Left ventricle myocardium inferior (tissue), 1 donor: ENCODE measurements at places on chromosomes 2 and 18. TPM values are rescaled to one million over a fixed set of nuclear protein-coding genes. Genes with fewer than 3 reads are reported as not detected.
A peak's percentile ranks its signal among the peaks of the same experiment; 100 is the strongest.

- no peak for DNase-seq
- no peaks in the 10 kb centered on the region for H3K36me3 ChIP-seq
- H3K4me3 ChIP-seq: no peak overlapping the region
- peaks cover 31% of the 10 kb centered on the region for H3K4me1 ChIP-seq
- H3K27me3 ChIP-seq: no peaks in the 10 kb centered on the region
- no peak overlapping the region for H3K27ac ChIP-seq
Observed at GRCh38 chr2:174996622-174997021, 8.6 kb downstream of the CHN1 start.

CFAP65 gene
- not detected for total RNA-seq

DNA sequence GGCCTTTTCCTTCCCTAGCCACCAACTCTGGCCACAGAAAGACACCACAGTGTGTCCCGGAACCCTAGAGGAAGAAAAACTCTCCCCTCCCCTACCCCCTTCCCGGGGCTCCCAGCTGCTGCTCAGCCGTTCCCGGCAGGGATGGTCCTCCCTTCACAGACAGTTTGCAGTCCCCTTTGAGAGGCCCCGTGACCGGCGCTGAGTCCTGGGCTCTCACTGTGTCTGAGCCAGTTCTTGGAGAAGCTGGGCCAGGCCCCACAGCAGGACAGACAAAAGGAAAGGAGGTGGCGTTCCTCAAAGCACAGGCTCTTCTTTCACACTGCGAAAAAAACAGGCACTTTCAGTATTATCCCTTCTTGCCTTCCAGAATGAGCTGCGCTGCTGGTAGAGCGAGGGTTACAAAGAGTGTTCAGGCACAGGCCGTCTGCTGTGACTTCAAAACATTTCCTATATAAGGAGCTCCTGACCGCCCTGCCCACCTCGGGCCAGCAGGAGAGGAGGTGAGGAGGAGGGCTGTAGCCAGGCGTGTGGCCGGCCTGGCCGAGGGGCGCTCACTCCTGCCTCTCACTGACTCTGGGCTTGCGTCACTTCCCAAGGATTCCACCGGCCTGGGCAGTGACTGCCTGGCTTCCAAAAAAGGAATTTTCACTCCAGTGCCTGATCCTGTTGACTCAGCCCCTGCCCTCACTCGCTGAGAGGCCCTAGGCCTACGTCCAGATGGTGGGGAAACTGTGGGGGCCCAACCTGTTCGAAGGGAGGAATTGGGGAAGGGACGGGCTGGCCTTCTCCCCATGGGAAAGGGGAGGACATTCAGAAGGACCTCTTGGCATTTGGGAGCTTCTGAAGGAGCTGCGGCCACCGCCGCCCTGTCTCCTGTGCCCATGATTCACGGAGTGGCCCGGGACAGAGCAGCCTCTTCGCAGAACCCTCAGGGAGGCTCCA lies 24.9 kb downstream of the CIDEA start:
- no peaks in the 10 kb centered on the region for H3K36me3 ChIP-seq
- peak overlapping the region; percentile 94 for H3K27ac ChIP-seq
- peak; percentile 86 for DNase-seq
- no peaks in the 10 kb centered on the region for H3K27me3 ChIP-seq
- H3K4me3 ChIP-seq: peak overlapping the region; percentile 63
- H3K4me1 ChIP-seq: peaks cover 38% of the 10 kb centered on the region

DNA sequence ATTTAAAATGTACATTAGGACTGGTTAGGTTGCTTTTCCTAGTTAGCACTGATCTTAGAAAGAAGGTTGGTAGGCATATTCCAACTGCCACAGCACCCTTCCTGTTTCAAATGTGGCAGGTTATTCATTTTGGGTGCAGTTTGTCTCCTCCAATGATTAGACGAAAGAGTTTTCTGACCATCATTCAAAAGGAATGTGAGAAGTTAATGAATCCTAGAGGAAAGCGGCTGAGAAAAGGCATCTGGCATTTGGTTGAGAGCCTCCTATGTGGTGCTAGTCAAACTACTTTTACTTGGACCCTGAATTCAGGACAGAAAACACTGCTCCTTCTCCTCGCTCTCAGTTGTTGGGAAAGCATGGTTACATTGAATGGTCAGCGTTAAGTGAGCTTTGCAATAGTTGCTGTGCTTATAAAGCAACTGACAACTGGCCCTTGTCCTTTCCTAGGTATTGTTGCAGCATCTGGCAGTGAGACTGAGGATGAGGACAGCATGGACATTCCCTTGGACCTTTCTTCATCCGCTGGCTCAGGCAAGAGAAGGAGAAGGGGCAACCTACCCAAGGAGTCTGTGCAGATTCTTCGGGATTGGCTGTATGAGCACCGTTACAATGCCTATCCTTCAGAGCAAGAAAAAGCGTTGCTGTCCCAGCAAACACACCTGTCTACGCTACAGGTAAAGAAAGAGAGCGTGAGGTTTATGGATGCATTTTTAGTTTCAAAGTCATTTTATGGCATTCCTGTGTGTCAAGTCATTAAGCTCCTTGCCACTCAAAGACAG lies 6.1 kb downstream of the TGIF1 start:
- peaks cover 56% of the 10 kb centered on the region for H3K4me1 ChIP-seq
- H3K4me3 ChIP-seq: no peak overlapping the region
- no peak for DNase-seq
- no peak overlapping the region for H3K27ac ChIP-seq

DNA sequence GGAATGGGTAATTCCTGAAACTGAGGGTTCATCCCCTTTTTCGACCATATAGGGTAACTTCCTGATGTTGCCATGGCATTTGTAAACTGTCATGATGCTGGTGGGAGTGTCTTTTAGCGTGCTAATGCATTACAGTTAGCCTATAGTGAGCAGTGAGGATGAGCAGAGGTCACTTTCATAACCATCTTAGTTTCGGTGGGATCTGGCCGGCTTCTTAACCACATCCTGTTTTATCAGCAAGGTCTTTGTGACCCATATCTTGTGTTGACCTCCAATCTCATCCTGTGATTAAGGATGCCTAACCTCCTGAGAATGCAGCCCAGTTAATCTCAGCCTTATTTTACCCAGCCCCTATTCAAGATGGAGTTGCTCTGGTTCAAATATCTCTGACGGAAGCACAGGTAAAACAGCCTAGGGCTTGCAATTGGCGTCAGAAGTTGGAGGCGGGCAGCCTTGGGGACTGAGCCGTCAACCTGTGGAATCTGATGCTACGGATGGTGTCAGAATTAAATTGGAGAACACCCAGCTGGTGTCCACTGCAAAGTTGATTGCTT lies 19.5 kb downstream of the RALBP1 start:
- H3K4me1 ChIP-seq: peaks cover 13% of the 10 kb centered on the region
- no peak overlapping the region for H3K27ac ChIP-seq
- H3K4me3 ChIP-seq: no peak overlapping the region
- no peak for DNase-seq

DNA sequence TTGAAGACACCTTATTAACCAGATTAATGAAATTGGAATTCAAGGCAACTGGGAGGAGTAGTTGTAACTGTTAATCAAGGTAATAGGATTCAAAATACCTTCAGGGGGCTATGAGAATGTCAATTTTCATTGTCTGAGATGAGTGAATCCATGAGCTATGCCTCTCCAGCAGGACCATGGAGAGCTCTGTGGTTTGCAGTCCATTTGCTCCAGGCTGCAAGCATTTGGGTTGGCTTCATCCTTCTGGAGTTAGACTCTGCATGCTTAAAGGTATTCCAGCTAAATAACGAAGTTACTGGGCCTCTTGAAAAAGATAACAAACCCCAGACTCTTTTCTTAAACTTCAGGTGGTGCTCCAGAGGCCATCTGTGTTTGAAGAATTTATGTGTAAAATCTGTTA lies 207.1 kb upstream of the SLC8A1 start:
- H3K27me3 ChIP-seq: no peaks in the 10 kb centered on the region
- no peaks in the 10 kb centered on the region for H3K4me1 ChIP-seq
- H3K4me3 ChIP-seq: no peak overlapping the region
- no peaks in the 10 kb centered on the region for H3K36me3 ChIP-seq

DNA sequence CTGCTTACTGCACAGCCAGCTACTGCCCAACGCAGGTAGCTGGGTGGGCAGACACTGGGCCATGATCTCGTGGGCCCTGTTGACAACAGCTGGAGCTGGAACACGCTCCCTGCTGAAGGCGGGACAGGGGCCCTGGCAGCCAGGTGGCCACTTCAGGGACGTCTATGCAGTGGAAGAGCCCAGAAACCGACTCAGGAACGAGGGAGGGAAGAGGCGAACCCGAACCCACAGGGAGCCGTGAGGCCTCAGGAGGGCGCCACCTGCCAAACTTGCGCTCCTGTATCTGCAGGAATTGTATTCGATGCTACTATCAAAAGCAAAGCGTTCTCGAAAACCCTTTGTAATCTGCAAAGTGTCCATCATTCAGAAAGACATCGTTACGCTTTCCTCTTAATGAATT lies 198.4 kb downstream of the EIPR1 start:
- no peak overlapping the region for H3K27ac ChIP-seq
- no peaks in the 10 kb centered on the region for H3K27me3 ChIP-seq
- H3K4me1 ChIP-seq: no peaks in the 10 kb centered on the region
- no peak for DNase-seq

DNA sequence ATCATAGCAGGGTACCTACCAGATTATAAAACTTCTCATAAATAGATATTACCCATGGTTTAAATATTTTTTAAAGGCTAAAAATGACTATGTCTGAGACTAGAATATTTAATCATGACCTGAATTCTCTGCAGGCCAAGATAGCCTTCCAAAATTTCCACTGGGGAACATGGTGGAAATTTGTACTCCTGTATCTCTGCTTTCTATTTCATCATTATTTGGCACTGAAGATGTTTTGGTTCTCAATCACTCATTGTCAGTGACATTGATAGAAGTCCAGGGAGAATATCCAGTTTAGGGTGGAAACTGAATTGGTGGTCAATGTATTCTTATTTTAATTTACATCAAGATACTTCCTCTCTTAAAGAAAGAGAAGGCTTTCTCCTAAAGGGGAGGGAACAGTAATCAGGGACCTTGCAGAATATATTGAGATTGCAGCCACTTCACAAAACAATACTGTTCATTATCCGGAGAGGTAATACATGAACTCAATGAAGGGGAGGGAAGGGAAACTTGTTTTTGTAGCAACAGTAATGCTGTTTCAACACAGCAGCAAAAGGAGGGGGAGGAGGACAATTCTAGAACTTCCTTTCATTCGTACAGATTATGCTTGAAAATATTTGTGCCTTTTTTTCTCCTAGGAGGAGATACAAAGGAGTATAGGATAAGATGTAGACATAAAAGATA lies 34.1 kb downstream of the EEF1B2 start:
- H3K36me3 ChIP-seq: no peaks in the 10 kb centered on the region
- H3K4me1 ChIP-seq: no peaks in the 10 kb centered on the region
- no peak overlapping the region for H3K4me3 ChIP-seq
- H3K27me3 ChIP-seq: peaks cover 21% of the 10 kb centered on the region
- no peak for DNase-seq
- H3K27ac ChIP-seq: peak overlapping the region; percentile 42

DNA sequence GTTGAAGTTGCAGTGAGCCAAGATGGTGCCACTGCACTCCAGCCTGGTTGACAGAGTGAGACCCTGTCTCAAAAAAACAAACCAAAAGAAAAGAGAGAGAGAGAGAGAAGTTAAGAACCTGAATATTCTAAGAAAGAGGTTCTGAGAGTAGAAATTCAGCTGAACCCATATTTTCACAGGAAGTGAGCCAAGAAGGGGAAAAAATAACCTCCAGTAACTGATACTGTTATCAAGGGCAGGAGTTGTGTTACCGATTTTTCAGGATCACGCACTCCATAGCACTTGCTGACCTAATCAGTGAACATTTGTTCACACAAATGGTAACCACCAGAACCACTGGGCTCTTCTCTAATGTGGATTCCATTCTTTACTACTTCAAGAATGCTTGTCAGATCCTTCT lies 39.1 kb upstream of the BZW1 start:
- H3K36me3 ChIP-seq: no peaks in the 10 kb centered on the region
- no peaks in the 10 kb centered on the region for H3K27me3 ChIP-seq
- H3K4me1 ChIP-seq: no peaks in the 10 kb centered on the region
- no peak overlapping the region for H3K27ac ChIP-seq
- no peak overlapping the region for H3K4me3 ChIP-seq
- DNase-seq: no peak

DNA sequence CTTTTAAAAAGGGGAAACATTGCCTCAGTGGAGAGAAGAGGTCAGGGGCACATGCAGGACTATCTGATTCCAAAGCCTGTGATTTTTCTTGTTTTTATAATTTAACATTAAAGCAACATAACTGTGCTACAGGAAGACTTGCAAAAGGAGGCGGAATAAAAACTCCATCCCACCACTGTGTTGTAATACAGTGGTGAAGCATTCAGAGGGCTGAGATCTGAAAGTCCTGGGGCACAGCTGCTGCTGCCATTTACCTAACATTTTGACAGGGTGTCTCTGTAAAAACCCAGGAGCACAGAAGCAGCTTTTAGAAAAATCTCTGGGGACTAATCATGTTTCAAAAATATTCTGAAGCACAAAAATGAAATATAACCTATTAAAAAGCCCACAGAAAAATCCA lies 97.6 kb downstream of the GRB14 start:
- peaks cover 9% of the 10 kb centered on the region for H3K4me1 ChIP-seq
- H3K27me3 ChIP-seq: no peaks in the 10 kb centered on the region
- DNase-seq: no peak
- H3K36me3 ChIP-seq: peaks cover 13% of the 10 kb centered on the region
- no peak overlapping the region for H3K4me3 ChIP-seq
- no peak overlapping the region for H3K27ac ChIP-seq

GNAL gene
- 1.1 TPM for total RNA-seq

GRCh38 chr2:45871025-45871424 lies 219.6 kb downstream of the PRKCE start:
- H3K27me3 ChIP-seq: no peaks in the 10 kb centered on the region
- H3K36me3 ChIP-seq: peaks cover under 1% of the 10 kb centered on the region
- H3K27ac ChIP-seq: no peak overlapping the region

GRCh38 chr18:61579581-61579980 lies 246.4 kb downstream of the CDH20 start:
- H3K4me1 ChIP-seq: peaks cover 45% of the 10 kb centered on the region
- no peak for DNase-seq
- H3K27me3 ChIP-seq: no peaks in the 10 kb centered on the region
- no peak overlapping the region for H3K4me3 ChIP-seq
- H3K27ac ChIP-seq: peak overlapping the region; percentile 45
- H3K36me3 ChIP-seq: no peaks in the 10 kb centered on the region

DNA sequence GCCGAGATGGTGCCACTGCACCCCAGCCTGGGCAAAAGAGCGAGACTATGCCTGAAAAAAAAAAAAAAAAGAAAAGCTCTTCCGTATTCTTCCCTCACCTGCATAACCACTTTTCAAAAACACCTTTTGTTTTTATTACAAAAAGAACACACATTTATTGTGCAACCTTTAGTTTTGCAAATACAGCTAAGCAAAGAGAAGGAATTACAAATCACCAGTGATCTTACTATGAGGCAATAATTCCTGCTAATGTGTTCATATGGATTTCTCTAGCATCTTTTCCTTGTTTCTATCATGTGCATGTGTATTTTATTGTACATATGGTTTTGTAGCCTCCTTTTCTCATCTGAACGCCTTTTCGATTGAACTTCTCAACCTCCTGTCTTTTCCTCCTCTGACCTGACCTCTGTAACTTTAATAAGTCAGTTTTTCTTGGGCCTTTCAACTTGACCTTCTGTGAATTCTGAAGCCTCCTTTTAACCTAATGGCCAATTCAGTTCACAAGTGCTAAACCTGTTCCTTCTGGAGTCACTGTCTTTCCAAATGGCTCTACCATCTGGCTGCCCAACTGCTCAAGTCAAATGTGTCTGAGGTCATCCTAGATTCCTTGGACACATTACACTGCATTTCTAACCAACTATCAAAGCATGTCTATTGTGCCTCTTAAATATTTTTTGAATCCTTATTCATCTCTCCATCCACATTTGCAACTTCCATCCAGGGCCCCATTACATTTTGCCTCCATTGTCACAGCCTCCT lies 59.1 kb upstream of the DAPL1 start:
- H3K4me1 ChIP-seq: peaks cover 13% of the 10 kb centered on the region
- no peaks in the 10 kb centered on the region for H3K36me3 ChIP-seq
- H3K27ac ChIP-seq: no peak overlapping the region
- H3K4me3 ChIP-seq: no peak overlapping the region
